ENCODE measurements at places on chromosomes 4 and X.

DNA sequence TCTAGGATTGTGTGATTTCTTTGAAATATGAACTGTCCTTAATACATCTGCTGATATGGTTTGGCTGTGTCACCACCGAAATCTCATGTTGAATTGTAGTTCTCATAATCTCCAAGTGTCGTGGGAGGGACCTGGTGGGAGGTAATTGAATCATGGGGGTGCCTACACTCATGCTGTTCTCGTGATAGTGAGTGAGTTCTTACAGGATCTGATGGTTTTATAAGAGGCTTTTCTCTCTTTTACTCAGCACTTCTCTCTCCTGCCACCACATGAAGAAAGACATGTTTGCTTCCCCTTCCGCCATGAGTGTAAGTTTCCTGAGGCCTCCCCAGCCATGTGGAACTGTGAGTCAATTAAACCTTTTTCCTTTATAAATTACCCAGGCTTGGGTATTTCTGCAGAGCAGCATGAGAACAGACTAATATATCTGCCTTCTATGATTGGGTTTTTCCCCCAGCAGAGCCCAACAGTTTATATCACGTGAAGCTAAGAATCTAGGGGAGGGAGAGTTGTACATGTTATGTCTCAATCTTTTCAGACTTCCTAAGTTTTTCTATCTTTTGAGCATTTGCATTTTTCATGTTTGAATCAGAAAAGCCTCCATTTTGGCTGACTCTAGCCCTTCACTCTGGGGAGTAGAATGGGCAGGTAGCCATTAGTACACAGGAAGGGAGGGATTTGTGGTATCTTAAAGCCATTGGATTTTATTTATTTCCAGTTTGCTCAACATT is 58.9 kb downstream of the PLAC1 start:
- DNase-seq, result no peak

DNA sequence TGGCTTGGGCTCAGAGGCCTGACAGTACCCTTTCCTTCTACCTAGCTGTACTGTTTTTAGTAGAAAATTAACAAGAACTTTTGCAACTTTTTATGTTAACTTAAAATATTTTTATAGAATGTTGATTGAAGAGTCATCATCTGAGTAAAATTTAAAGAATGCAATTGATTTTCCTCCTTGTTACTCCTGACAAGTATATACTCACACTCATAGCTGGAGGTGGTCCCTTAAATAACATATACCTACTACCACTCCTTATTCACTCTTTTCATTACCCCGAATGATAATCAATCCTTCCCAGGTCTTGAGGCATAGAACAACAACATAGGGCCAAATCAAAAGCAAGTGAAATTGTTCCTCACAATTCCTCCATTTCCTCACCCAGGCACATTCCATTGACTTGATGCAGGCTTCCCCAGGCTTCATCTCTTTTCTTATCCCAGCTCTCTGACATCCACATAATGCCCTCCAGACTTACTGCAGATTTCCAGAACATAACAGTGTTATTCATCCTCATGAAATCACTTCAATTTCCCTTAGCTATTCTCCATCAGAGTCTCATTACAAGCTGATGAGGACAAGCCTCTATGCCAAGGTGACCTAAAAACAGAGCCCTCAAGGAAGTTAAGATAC is 73.2 kb upstream of the ANXA10 start:
- no peak for DNase-seq

DNA sequence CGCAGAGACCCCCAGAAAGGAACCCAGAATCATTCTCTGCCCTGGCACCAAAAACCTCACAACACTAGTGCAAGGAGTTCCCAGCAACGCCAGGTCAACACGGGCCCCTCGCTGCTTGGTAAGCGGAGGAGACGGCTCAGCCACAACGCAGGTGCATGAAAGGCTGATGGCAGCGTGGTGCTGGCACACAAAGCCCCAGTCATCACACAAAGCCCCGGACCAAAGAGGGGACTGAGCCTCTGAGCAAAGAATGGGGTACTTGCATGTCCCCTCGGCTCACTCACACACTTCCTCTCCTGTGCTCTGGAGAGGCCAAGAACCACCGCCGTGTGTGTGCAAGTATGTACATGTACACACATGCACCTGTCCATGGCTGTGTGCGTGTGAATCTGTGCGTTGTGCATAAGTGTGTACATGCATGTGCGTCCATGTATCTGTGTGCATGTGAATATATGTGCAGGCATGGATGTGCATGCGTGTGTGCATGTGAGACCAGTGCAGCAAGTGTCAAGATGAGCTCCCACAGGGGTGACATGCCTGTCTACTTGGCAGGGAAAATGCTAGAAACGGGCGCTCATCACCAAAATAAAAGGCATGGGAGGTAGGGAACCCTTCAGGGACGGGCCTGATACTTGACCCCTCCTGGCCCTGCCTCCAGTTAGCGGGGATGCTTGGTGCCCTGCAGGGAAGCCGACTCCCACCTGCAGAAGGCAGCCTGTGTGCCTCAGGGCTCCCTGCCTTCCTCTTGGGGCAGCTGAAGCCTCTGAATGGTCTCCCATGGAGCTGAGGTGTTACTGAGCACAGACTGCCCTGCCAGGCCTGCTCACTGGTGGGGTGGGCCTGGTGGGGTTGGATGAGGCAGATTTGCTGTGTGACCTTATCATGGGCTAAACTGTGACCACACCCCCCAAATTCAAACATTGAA is 60.4 kb downstream of the ZFYVE28 start:
- no peak for DNase-seq

GRCh38 chr4:88219099-88219498 is 60.7 kb upstream of the ABCG2 start:
- DNase-seq, result peak; percentile 87

DNA sequence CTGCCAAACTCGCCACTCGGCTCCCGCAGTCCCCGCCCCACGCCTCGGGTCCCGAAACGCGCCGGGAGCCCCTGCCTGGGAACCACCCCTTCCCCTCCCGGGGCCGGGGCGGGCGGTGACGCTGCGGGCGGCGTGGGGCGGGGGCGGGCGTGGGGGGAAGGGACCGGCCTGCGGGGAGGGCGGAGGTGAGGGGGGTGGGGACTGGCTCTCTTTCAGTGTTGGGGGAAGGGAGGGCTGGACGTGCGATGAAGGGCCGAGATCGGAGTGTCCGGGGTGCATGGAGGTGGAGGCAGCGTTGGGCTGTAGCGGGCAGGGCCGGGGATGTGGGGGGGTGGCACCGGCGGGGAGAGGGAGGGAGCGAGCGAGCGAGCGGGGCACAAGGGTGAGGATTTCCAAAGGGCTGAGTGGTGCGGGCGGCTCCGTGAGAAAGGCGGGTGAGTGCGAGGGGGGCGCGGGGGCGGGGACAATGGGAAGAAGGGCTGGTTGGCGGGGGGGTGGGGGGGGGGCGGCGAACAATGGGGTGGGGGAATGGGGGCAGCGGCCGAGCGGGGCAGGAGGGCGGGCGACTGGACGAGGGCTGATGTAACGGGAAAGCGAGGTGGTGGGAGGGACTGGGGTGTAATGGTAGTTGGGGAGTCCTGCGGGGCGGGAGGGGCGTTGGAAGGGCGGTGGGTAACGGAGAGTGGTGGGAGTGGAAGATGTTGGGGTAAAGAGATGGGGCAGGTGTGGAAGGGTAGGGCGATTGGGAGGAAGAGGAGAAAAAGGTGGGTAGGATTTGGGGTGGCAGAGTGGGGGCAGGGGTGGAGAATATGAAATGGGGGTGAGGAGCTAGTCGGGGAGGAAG is 578 bp downstream of the DCUN1D4 start:
- DNase-seq, result peak; percentile 70

- no peak for DNase-seq
Measured at GRCh38 chr4:162403419-162403818, 239.6 kb upstream of the FSTL5 start.

DNA sequence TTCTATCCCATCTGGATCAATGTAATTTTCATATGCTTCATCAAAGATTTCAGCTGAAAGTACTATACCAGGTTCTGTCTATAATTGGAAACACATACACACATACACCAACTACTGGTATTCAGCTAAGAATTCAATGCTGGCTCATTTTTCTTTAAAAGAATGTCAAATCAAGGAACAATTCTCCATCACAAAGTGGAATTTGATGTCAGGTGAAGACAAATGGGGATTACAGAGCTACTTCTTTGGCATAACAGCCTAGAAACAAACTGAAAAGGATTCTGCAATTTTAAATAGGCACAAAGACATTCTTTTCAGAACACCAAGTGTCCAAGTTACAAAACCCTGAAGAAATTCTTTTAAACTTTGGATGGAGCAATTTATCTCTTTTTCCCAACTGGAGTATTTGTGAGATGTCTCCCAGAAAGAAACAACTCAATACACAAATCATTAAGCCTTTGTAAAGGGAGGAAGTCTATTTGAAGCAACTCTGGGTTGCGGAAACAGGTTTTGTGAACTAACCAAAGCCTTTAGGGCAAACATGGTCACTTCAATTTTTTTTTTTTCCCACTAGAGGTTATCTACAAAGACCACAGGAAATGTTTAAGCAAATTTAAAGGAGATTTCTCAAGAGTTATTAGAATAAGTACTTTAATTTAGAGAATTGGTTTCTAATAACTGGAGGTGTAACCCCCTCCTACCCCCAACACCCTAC is 1.9 kb upstream of the FAM9C start:
- DNase-seq, result peak; percentile 17

DNA sequence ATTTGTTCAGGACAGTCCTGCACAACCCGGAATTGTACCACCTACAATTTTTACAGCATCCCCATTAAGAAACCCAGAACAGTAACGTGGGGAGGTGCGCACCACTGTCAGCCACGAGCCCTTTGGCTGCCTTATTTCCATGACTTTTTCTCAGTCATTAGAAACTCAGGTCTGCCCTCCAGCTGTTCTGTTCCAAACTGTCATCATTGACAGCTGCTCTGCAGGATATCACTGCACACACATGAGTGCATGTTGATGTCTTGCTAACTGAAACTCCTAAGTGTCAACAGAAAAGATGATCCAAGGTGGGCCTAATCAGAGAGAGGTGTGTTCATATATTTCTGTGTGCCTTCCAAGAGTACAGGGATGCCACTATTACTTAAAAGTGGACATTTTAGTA is 123.4 kb downstream of the PARM1 start:
- DNase-seq, result no peak

DNA sequence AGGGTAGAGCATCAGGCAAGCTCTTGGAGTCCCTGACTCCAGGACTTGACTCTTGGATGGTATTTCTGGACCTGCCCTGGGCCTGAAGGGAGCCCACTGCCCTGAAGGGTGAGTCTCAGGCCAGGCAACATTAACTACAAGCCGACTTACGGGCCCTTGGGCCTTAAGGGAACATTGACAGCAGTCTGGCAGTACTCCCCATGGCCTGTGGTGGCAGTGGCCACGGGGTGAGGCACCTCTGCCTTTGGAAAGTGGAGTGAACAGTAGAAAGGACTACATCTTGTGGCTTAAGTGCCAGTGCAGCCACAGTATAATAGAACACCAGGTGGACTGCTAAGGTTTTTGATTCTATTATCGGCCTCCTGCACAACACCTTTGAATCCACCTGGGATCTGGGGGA is 36.3 kb downstream of the SH3BGRL start:
- no peak for DNase-seq

GRCh38 chr4:20172070-20172760 is 79.5 kb upstream of the SLIT2 start:
- DNase-seq, result no peak

GRCh38 chr4:153643406-153644383 is 40.4 kb upstream of the TLR2 start:
- peak; percentile 91 for DNase-seq

DNA sequence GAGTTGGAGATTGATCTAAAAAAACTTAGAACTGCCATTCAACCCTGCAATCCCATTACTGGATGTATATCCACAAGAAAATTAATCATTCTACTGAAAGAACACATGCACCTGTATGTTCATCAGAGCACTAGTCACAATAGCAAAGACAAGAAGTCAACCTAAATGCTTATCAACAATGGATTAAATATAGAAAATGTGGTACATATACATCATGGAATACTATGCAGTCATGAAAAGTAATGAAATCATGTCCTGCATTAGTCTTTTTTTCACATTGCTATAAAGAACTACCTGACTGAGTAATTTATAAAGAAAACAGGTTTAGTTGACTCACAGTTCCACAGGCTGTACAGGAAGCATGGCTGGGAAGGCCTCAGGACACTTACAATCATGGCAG is 850.5 kb downstream of the TECRL start:
- DNase-seq, result no peak

GRCh38 chrX:130184857-130185256 is 13.1 kb downstream of the RAB33A start:
- DNase-seq, result no peak

GRCh38 chr4:141899541-141899940 is 263.2 kb downstream of the IL15 start:
- no peak for DNase-seq
